Fibroblast of mammary gland (primary cell): ENCODE measurements at places on chromosomes 12 and 14.

DNA sequence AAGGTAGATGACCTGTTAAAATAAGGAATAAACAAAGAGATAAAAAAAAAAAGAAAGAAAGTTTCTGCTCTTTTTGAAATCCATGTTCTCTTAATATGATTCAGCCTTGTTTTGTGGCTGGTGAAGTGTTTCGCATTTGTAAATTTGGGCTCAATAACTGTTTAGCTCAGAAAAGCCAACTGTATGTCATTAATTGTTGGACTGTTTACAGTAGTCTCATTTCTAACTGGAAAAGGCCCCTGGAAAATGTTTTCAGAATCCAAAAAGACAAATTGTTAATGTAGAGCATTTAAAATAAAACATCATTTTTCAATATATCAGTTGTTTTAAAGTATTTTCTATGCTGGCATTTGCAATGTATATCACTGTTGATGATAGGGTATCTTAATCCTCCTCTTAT lies 47.4 kb upstream of the DYRK2 start:
- DNase-seq: no peak

DNA sequence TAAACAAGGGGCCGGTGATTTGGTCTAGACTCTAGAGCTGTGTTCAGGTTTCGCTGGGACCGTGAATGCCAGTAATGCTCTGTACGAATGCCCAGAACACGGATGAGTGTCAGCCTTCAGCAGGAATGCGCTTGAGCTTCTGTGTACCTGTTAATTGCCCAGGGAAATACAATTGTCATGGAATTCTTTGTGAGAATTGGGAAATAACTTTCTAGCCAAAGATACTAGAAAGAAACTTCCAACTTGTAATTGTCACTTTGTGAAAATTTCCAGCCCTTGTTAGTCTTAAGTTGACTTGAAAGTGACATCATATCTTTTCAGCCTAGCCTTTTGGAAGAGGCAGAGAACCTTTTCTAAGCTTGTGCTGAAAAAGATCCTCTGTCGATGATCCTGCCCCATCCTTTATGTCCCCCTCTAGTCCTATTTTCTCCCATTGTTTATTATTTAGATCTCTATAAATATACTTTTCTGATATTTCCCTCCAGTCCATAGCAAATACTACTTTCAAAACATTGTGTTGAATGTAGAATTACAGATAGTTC lies 2.7 kb downstream of the CHST11 start:
- DNase-seq: no peak

DNA sequence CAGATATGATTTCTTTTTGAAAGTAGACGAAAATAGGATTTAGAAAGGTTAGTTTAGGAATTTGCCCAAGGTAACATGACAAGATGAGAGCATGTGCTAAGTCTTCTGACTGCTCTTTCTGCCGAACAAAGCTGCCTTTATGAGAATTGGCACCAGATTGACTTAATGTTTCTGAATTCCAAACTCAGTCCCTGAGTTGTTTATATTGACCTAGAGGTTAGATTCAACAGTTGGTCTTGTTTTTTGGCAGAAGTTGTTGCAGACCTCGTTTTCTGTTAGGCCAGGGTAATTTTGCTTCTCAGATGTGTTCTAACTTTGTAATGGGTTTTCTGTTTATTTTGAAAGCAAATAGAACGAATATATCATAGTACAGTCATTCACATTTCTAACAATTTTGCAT lies 61.5 kb upstream of the LRTM2 start:
- DNase-seq: no peak

DNA sequence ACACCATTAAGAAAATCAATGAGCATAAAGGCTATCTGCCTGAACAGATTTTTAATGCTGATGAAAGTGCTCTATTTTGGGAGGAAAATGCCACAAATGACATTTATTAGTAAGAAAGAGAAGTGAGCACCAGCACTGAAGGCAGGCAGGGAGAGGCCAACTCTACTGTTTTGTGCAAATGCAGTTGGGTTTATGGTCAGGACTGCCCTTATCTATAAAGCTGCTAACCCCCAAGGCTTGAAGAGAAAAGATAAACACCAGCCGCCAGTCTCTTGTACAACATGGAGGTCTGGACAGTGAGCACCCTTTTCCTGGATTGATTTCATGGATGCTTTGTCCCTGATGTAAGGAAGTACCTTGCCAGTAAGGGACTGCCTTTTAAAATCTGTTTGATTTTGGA lies 246.8 kb upstream of the SFSWAP start:
- no peak for DNase-seq

- peak; percentile 17 for DNase-seq
These were observed 475.3 kb downstream of the EGLN3 start for GRCh38 chr14:33475623-33476022.

GRCh38 chr12:127125607-127126259 lies 1141.2 kb upstream of the TMEM132C start:
- peak; percentile 91 for DNase-seq

DNA sequence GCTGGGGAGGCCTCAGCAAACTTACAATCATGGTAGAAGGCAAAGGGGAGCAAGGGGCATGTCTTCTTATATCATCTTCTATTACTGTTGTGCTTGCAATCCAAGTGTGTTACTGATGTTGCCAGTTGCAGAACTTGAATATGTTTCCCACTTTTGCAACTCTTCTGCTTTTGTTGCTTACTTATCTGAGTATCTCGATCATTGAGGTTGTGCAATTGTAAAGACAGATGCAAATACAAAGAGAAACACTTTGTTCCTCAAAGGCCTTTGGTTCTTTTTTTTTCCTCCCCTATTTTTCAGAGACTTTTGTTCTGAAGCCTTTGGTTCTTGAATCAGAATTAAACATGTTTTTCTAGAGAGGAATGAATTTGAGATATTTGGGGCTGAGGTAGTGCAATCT lies 3.7 kb upstream of the COX8C start:
- DNase-seq: no peak

DNA sequence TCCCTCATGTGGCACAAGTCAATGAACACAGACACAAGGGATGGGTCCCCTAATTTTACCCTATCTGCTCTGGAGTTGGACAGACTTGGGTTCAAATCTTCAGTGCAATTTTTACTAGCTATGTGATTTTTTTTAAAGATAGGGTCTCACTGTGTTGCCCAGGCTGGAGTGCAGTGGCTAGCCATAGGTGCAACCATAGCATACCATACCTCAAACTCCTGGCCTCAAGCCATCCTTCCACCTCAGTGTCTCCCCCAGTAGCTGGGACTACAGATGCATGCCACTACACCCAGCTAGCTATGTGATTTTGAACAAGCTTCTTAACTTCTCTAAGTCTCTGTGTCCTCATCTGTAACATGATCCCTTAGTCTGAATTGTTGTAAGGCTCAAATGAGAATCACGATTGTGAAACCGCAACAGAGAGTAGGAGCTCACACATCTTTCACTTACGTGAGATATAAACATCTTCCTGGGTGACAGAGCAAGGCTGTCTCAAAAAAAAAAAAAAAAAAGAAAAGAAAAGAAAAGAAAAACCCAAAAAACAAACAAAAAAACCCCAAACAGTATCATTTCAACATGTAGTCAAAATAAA lies 4.7 kb downstream of the CALCOCO1 start:
- peak; percentile 22 for DNase-seq

GRCh38 chr12:54030889-54031471 lies 1.9 kb upstream of the HOXC5 start:
- DNase-seq: peak; percentile 94

GRCh38 chr12:59847127-59847526 lies 251.3 kb downstream of the SLC16A7 start:
- no peak for DNase-seq

GRCh38 chr12:117521867-117522266 lies 160.4 kb upstream of the NOS1 start:
- no peak for DNase-seq

DNA sequence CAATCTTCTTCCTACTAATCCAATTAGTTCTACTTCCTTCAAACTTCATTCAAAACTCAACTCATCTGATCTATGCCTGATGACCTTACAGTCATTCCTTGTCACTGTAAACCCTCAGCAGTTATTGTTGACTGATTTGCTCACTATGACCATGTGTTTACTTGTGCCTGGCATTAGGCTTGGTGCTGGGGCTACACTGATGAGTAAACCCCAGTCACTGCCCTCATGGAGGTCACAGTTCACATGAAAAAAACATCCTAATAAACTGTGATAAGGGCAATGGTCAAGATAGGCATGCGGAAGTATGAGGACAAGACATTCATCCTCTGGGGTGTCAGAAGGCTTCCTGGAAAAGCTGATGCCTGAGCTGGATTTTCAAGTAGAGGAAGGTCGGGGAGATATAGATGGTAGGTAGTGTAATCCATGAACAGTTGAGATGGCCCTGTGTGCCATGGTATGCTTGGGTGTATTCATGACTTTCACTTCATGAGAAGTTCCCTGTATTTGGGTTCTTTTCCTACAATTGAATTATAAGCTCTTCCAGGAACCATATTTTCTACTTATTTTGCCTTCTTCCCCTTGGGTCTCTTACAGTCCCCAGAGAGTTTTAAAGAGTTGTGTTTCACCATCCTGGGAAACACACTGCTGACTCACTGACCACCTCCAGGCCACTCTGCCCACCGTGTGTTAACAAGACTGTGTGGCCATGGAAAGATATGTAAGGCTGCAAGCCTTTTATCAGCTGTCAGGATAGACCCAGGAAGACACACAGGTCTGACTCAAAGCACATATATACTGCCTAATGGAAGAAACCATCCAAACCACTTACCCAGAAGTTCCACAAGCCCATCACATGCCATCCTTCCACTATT lies 38.7 kb upstream of the DUSP6 start:
- DNase-seq: peak; percentile 82

DNA sequence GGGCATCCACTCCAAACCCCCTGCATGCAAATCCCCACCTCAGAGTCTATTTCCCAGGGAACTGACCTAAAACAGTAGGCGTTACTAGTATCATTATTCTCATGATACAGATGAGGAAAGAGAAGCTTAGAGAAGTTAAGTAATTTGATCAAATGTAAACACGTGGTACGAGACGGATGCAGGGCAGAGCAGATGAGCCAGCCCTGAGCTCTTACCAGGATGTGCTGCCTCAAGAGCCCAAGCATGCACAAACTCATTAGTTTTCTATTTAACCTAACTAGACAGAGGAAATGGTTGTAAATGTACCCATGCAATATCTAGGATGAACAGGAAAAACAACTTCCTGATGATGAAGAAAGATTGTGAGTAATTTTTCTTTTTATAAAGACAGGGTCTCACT lies 173.3 kb upstream of the RASSF8 start:
- DNase-seq: no peak

GRCh38 chr14:68682166-68683103 lies 110.4 kb downstream of the ZFP36L1 start:
- peak; percentile 99 for DNase-seq

DNA sequence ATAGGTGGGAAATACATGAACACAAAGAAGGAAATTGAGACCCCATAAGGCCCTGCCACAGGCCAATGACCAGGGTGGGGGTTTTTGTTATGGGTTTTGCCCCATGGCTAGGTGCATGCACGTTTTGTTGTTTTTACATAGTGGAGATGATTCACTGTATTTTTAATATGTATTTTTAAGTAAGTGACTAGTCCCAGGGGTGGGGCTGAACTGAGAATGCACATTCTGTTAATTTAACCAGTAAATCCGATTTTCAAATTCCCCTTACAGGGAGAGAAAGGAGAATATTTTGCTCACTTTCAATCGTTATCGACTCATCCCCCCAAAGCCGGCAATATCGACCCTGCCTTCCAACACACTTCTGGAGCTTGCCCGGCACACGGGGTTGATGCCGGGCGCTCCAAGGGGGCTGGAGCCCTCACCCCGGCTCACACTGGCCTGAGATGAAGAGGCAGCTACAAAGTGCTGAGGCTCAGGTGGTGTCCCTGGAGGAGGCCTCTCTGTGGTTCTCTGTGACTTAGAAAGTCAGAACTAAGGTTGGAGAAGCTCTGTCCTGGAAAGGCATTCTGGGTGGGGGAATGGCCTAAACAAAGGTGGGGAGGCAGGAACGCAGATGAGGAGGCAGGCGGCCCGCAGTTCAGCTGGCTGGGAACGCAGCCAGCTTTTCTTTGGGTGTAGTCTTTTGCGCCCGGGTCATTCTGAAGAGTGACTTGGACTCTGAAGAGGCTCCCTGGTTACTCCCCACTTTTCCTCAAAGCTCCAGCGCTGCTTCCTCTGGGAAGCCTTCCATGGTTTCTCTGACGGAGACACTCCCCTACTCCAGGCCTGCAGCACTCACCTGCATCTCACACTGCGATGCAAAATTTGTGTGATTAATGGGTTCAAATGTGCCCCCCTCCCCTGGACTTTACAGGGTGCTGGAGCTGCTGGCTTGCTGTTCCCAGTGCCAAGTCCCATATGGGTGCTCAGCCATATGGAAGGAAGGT lies 50.7 kb upstream of the DLK1 start:
- DNase-seq: no peak

DNA sequence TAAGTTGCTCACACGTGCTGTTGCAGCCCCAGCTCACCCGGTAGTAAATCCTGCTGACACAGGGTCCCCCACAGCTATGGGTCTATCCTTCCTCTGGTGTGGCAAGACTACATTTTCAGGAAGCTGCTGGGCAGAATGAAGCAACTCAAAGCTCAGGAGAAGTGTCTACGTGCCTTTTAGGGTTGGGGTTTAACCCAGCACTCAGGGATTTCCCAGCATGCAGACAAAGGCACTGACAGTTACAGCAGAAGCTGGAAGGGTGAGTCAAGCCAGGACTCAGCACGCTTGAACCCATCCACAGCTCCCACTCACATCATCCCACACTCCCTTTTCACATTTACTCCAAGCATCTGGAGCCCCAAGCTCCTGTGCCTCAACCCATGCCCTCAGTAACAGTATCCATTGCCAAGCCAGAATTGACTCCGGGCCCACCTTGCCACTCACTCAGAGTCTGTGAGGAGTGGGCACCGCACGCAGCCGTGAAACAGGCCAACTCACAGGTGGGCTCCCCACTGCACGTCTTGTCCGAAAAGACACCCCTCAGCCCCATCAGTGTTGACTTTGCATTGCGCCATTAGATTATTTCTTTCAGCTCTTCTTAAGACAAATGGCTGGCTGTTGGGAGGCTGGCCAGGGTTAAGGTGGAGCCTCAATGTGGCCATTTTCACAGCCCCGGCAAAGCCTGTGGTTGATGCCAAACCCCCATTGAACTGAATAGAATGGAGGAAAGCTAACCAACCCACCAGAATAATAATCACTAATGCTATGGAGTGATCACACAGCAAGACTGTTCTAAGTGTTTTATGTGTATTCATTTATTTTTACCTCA lies 59.6 kb downstream of the ZFP36L1 start:
- no peak for DNase-seq
